ENCODE measurements at places on chromosomes 4 and X.

- DNase-seq = no peak
Measured at GRCh38 chr4:117134386-117134785, 49.0 kb upstream of the TRAM1L1 start.

- DNase-seq = no peak
Measured at GRCh38 chrX:116238567-116239255, 68.2 kb downstream of the AGTR2 start.

GRCh38 chrX:46961097-46961496, 48.9 kb downstream of the JADE3 start:
- no peak for DNase-seq

- DNase-seq = no peak
Measured at GRCh38 chr4:8150152-8151090, 8.2 kb downstream of the ABLIM2 start.

- no peak for DNase-seq
Measured at GRCh38 chr4:2081540-2081939, 22.4 kb downstream of the NAT8L start.

DNA sequence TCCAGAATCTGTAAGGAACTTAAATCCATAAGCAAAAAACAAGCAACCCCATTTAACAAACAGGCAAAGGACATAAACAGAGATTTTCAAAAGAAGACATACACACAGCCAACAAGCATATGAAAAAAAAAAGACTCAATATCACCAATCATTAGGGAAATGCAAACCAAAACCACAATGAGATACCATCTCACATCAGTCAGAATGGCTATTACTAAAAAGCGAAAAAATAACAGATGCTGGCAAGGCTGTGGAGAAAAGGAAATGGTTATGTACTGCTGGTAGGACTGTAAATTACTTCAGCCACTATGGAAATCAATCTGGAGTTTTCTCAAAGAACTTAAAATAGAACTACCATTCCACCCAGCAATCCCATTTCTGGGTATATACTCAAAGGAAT, 156.8 kb upstream of the RADX start:
- DNase-seq = no peak

DNA sequence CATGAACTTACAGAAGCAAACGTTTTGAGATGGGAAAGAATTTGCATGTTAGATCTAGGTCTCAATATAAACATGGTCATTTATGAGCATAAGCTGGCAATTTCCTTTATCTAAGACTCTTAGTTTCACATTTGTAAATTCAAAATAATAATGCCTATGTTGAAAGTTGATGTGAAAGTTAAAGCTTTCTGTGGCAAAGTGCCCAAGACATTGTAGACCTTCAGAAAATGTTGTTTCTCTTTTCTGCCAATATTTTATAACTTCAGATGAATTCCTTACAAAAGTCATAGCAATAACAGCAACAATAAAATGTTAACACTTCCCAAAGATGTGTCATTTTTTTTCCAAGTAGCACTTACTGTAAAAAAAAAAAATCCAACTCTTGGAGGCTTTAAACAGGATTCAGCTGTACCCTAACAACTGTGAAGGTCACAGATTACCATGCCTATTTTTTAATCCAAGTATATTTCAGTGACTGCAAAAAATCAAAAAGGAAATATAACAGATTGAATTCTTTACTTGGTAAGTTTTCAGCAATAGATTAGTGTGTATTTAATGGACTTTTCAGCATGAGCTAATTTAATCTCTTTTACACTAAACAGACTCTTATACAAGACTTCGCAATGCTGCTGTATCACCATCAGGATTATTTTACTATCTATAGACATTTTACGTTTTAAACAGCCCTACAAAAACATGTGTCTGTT, 206.5 kb upstream of the PDE5A start:
- DNase-seq = no peak

- DNase-seq = no peak
Measured at GRCh38 chr4:39480902-39481695, 22.2 kb downstream of the LIAS start.

- DNase-seq = no peak
Measured at GRCh38 chrX:34381241-34381640, 249.1 kb upstream of the FAM47A start.

GRCh38 chr4:55819634-55820033, at the start of gene EXOC1L:
Gene EXOC1L, plus strand, starts transcription at chr4:55819790. Its CDS starts 237 bp downstream, at chr4:55820027.
- DNase-seq = no peak

GRCh38 chr4:108446556-108446955, 173.8 kb upstream of the RPL34 start:
- peak; percentile 41 for DNase-seq

- peak; percentile 18 for DNase-seq
Measured at GRCh38 chrX:110146521-110146920, 143.6 kb downstream of the TMEM164 start.

GRCh38 chr4:128060121-128060698, 902 bp upstream of the LARP1B start:
- peak; percentile 19 for DNase-seq

DNA sequence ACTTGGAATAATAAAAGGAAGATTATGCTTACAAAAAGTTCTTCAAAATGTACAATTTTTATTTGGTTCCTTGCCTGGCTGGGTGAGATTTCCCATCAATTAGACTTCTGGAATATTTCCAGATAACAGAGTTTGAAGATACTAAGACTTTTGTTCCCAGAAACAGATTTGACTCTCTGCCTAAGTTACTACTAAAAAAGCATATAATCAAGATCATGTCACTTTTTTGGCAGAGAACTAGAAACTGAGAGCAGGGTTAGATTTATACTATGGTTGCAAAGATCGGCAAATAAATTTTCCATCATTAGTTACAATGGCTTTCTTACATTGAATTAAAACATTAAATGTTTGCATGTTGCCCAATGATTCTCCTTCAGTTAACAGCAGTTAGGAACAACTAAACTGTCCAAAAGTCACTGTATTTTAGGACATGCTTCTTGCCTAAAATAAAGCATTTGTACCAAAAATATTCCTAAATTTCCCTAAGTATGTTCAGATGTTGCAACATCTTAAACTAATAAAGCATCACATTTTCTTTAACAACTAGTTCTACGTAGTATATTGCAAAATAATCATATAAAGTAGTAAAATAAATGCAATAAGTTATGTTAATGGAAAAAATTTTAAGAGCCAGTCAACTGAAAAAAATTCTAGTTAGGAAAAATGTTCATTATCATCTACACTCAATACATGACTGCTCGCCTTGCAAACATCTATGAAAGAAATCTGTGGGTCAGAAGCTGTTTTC, 73.0 kb downstream of the SEC24D start:
- no peak for DNase-seq

GRCh38 chr4:20883231-20883630, 183.0 kb downstream of the PACRGL start:
- no peak for DNase-seq

DNA sequence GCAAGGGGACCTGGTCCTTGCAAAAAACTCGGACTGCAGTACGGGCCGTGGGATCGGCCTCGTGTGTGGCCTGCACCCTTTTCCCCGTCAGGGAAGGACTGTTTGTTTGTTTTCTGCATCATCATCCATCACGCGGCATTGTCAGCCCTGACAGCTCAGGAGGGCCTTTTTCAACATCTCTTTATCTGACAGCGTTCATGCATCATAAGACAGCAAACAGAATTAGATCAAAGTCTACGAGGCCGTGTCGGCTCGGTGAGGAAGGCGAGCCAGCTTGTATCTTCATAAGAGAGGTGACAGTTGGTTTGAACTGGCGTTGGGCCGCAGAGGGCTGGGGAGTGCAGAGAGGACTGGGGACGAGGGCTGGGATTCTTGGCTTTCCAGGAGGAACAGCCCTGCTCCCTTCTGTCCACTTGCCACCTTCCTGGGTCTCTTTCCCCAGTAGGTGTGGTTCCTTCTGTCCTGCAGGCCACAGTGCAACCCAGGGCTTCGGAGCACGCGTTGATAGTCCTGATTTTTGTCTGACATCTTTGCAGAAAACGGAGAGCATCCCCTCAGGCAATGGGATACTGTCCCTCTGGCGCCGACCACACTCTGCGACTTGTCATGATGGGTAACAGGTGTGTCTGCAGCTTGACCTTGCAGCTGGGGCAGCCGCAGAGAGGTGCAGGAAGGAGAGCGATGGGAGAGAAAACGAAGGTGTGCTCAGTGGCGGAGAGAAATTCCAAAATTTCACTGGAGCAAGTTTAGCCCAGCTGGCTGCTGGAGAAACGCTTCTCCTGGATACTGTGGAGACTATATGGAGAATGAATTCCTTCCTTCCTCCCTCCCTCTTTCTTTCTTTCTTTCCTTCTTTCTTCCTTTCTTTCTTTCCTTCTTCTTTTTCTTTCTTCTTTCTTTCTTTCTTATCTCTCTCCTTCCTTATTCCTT, 104.0 kb upstream of the SHOX start:
- DNase-seq = no peak

DNA sequence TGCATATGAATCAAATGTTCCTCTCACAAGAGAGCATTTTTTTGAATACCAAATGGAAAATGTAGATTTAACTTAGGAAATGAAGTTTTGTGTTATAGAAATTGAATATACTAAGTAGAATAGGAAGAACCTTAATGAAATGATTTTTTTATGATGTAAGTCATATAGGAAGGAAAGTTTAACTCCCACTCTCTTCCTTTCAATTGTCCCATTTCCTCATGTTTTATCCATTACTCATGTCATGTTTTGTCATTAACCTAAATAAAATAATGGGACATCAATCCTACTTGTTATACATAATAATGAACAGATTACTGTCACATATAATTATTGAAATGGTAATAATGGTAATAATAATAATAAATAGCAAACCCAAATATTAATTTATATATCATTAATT, 22.7 kb upstream of the SRD5A3 start:
- DNase-seq = no peak

GRCh38 chr4:169975838-169976796, 50.1 kb downstream of the MFAP3L start:
- peak; percentile 59 for DNase-seq

DNA sequence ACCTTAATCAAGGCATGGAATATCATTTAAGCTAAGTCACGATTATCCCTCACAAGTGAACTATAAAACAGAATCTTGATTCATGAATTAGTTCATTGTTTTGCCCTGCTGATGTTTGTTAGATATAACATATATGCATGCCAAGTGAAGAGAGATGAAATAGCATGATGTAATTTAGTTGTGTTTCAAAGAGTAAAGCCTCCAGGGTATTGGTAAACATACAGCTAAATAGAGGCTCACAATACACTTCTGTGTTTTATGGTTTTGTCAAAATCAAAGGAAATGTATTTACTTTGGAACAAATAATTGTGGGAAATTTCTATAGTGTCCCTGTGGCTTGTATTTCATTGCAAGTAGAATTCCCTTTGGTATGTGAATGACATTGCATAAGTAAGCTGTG, 69.0 kb upstream of the LEF1 start:
- DNase-seq = no peak

GRCh38 chr4:182560358-182560757, 317.2 kb downstream of the TENM3 start:
- no peak for DNase-seq

- DNase-seq = no peak
Measured at GRCh38 chr4:180710628-180711337, 1532.4 kb upstream of the TENM3 start.

DNA sequence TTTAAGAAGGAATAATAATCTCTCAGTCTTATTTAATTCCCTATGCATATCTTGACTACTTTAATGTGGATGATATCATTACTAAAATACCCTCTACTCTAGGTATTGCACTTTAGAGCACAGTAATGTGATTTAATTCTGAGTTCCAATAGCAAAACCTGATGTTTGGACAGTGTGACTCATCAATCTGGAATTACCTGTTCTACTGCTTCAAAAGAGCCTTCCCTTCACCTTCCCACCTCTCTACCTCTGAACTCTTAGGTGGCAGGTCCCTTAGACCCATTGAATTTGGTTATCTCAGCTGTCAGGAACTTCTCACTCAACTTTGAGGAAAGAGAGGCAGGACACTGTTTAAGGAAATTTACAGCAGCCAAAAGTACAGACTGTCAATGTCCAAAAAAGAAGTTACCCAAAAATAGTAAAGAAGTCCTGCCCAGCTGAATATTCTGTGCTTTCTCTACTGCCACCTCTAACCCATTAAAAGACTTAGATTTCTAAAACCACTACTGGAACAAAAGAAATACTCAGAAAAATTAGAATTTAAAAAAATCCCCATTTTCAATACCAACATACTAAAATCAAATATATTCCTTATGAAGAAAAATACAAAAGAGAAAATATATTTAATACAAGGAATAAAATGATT, 123.1 kb upstream of the GPM6A start:
- DNase-seq = no peak

- DNase-seq = no peak
Measured at GRCh38 chrX:42089031-42089430, 165.7 kb upstream of the CASK start.

- DNase-seq = no peak
Measured at GRCh38 chr4:151218343-151218742, 58.6 kb upstream of the PRSS48 start.

- DNase-seq = no peak
Measured at GRCh38 chr4:87851953-87852352, 19.2 kb downstream of the MEPE start.

GRCh38 chr4:79993476-79993875, 79.6 kb downstream of the ANTXR2 start:
- no peak for DNase-seq

- no peak for DNase-seq
Measured at GRCh38 chrX:144334577-144334976, 450.7 kb downstream of the UBE2NL start.

- peak; percentile 20 for DNase-seq
Measured at GRCh38 chrX:46327566-46328115, 217.6 kb downstream of the ZNF674 start.

- no peak for DNase-seq
Measured at GRCh38 chr4:134777606-134778005, 576.0 kb upstream of the PABPC4L start.

- no peak for DNase-seq
Measured at GRCh38 chr4:114606245-114606644, 7.6 kb downstream of the UGT8 start.

GRCh38 chrX:17395154-17395553, 20.2 kb downstream of the NHS start:
- DNase-seq = no peak

DNA sequence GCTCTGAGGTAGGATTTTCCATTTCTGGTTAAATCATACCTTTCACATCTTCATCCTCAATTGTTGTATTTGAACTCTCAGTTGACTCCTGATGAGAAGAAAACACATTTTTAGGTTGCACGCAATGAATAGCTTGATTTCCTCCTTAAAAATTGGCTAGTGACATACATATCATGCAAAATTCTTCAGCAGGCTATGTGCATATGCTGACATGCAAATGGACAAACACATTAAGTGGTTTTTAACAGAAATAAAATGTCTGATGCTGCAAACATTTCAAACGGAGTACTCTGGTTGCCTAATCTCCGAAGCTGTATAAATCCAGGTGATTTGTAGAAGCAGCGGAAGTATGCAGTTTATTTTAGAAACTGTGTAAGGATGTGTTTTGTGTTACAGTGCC, 261.1 kb downstream of the CAMK2D start:
- no peak for DNase-seq

GRCh38 chr4:125049711-125050110, 265.0 kb upstream of the FAT4 start:
- DNase-seq = no peak

- DNase-seq = peak; percentile 51
Measured at GRCh38 chrX:7147413-7147977, at the start of gene STS. Gene STS, plus strand, starts transcription at chrX:7147712. Its CDS starts 105,488 bp downstream, at chrX:7253200.

Data from left colon (tissue), 2 donors.